ENCODE measurements at places on chromosomes 7 and 10.
A peak's percentile ranks its signal among the peaks of the same experiment; 100 is the strongest.

- no peak for DNase-seq
These were observed 88.3 kb downstream of the PTPRZ1 start for GRCh38 chr7:121961089-121961867.

DNA sequence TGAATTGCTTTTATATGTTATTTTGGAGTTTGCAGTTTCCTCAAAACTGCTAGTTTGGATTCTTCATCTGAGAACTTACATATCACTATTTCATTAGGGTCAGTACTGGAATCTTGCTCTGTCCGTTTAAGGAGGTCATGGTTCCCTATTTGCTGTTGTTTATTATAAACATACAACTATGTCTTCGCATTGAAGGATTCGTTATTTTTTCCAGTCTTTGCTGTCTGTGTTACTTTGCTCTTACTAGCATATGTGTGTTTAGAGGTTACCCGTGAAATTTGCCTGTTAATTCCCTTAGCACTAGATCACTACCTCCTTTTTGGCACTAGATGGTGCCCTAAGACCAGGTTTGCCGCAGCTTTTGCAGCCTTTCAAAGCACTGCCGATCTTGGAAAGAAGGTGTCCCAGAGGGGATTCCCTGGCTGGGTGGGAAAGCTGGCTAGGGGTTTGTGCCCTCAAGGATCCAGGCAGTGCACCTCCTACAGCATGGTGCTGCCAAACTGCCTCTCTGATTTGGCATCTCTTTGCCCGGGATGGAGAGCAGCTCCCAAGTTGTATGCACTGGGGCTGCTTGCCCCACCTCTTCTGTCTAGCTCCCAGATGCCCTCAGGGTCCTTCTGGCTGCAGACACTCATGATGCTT, 103.1 kb upstream of the APBB1IP start:
- DNase-seq = peak; percentile 73

DNA sequence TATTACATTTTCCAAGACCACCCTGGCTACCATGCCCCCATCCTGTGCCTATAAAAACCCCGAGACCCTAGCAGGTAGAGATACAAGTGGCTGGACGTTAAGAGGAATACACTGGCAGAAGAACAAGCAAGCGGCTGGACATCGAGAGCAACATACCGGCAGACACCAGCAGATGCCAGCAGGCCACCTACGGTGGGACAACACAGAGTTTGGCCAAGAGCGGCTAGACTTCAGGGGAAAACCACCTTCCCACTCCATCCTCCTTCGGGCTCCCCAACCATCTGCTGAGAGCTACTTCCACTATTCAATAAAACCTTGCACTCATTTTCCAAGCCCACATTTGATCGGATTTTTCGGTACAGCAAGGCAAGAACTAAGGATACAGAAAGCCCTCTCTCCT, 70.3 kb downstream of the ORC5 start:
- no peak for DNase-seq

DNA sequence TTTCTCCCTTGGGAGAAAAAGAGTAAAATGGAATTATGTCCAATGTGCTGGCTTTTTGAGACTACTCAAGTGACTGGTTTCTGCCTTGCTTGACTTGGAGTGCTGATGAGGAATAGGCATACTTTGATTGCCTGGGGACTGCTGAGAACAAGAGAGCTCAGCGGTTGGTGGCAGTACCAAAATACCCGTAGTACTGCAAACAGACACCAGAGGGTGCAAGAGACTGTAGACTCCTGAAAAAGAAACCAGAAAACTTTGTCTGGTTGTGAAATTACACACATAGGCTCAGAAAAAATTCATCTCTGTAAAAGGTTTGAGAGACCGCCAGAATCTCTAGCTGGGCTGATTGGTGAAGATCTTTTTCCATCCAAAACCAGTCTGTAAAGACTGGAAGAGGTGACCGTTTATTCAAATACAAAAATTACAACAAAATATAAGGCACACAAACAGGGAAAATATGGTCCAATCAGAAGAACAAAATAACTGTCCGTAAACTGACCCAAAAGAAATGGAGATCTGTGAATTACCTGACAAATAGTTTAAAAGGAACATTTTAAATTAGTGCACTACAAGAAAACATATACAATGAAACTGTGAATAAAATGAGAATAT, 18.5 kb downstream of the BICC1 start:
- DNase-seq = peak; percentile 60

- no peak for DNase-seq
These were observed 63.2 kb downstream of the WNT2 start for GRCh38 chr7:117259615-117260014.

GRCh38 chr10:47095848-47096612, 184.8 kb downstream of the PTPN20 start:
- no peak for DNase-seq

GRCh38 chr10:86300399-86300925, 66.1 kb downstream of the GRID1 start:
- DNase-seq = no peak

DNA sequence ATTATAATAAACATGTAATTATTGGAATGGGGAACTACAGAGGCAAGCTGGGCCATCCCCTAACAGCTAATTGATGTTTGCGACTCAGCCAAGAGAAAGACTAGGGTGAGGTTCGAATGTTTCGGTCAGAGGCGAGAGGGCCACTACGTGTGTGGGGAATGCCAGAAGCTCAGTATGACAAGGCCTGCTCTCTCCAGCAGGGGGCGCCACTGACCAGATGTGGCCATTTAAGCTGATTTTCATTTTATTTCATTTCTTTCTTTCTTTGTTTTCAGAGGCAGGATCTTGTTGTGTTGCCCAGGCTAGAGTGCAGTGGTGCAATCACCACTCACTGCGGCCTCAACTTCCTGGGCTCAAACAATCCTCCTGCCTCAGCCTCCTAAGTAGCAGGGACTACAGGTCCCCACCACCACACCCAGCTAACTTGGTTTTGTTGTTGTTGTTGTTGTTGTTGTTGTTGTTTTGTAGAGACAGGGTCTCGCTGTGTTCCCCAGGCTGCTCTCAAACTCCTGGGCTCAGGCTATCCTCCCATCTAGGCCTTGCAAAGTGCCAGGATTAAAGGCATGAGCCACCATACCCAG, 38.1 kb downstream of the TMEM130 start:
- peak; percentile 65 for DNase-seq

DNA sequence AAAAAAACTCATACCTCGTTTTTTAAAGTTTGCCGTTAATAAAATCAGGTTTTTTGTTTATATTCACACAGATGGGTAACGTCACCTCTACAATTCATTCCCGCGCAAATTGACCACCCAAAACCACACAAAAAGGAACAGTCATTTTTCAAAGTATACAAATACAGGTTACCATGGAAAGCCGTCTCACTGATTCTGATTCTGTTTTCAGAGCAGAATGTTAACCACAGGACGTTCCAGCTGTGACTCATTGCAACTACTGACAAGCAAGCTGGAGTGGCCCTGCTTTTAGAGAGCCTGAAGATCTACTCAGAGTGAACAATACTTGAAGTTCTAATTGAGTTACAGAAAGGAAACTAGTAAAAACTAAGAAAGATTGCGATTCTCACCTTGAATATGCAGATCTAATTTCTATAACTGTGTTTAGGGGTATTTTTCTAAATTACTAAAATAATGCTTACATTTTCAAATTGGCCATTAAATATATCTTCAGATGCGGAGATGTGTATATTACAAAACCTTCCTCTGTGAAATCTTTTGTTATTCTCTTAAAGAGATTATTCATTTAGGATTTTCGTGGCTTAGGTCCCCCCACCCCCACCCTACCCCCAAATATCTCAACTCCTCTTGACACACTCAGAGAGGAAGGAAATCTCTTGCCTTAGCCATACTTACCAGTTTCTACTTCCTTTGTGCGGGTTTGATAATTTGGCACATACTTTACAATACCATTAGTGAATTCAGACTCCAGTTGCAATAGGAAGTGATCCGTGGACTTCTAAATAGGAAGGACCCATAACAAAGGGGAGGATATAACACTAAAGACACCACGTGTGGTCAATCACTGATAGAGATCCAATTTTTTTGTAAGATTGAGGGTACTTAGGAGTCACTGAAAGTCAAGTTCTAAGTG, 106.0 kb downstream of the CUBN start:
- peak; percentile 86 for DNase-seq

DNA sequence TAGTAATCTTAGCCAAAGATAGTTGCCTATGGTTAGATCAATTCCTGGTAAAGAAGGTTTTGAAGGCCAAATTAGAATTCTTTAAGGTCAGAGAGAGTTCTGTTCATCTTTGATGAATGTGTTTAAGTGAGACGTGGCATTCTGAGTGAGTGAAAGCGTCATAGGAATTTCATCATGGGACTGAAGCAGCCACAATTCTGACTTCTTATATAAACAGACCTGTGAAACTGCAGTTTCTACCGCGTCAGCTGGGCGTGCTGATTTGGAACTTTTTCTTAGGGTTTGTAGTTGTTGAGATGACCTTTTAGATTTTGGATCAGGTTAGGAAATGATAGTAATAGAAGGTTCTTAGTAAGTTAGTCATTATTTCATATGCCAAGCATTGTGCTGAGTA, 103.8 kb downstream of the CNNM2 start:
- DNase-seq = no peak

GRCh38 chr7:135501402-135501801, 8.5 kb downstream of the CNOT4 start:
- no peak for DNase-seq

Measured in activated CD4-positive, alpha-beta memory T cell treated with anti-CD3 and anti-CD28 coated beads for 36 hours (primary cell).